NCI-H460 (cell line): ENCODE measurements at places on chromosomes 7 and 10.
A peak's percentile ranks its signal among the peaks of the same experiment; 100 is the strongest.

GRCh38 chr10:6473901-6474370 lies 106.1 kb downstream of the PRKCQ start:
- DNase-seq, result no peak

DNA sequence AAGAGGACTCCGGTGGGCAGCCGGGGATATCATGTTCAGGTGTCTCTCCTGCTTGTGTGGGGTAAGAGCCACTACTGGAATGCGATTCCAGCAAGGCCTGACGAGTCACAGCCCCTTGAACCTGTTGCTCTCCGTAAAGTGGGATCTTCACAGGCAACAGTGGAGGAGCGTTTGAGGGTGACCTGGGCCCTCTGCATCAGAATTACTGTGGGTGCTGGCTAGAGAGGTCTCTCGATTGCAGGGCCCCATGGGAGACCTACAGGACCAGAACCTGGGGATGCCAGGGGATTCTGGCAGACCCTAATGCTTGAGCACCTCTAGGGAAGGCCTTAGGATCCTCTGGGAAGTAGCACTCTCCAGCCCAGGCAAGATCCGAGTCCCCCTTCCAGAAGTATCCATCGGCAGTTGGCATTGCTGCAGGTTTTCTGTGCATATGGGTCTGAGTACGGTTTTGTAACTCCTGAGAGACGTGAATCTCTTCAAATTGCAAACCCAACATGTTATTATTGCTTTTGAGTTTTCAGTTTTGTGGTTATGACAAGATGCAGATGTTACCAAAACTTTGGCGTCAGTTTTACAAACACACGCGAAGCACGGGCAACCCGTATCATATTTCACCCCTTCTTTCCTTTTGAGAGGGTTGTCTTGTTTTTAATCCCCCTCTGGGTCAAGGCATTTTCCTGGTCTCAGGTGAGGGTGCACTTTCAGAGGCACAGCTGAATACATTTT lies 4.6 kb downstream of the MGMT start:
- DNase-seq, result no peak

DNA sequence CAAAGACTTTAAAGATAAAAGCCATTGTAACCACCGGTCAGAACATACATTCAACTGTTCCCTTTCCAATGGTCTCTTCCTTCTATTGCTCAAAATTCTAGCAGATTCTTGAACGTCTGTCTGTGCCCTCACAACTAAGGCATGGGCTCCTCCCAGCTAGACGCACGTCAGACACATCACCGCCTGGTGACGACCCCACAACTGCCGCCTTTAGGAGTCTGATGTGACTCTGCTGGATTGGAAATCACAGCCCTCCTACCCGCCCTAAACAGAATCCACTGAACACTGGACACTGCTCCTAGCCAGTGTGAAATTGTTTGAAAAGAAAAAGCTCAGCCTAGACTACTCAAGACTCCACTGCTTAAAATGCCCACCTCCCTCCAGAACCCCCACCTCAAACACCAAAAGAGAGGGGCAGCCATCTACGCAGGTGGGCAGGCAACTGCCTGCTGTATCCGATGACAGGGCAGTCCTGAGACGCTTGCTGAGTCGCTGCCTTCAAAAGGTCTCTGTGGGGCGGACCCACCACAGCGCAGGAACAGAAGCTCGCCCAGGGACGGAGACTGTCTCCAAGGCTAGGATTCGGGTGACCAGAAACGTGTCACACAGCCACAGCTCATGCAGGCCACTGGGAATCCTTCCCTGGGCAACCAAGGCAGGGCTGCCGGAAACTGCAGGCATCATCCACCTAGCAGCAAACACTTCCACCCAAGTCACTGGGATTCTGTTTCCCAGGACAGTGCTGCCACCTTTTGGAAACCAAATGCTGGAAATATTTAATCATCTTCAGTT lies 34.7 kb downstream of the GSDME start:
- peak; percentile 16 for DNase-seq

DNA sequence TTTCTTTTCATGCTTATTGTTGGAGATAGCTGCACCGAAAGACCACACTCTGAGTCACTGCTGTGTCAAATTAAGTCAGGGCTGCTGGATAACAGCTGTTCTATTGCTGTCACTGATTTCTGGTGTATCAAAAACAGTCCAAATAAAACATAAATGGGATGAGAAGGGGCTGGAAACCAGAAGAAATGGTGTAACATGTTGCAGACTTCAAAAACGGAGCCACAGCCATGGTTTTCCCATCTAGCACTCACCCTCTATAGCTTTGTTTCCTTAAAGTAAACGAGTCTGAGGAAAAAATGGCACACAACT lies 103.3 kb upstream of the DIP2C start:
- no peak for DNase-seq

DNA sequence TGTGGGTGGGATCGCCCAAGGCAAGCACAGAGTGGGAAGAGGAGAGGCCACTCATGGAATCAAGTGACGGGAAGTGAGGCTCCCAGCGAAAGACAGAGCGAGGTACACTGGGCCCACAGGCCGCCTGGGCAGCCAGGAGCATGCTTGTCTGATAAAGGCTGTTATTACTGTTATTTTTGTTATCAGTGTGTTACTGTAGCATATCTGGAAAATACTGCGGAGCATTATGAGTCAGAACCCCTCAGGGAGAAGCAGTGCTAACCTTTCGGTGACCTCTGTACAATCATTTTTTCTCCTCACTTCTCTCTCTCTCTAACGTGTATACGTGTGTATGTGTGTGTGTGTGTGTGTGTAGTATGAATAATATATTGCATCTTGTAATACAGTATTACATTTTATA lies 3.8 kb upstream of the TCERG1L start:
- no peak for DNase-seq

DNA sequence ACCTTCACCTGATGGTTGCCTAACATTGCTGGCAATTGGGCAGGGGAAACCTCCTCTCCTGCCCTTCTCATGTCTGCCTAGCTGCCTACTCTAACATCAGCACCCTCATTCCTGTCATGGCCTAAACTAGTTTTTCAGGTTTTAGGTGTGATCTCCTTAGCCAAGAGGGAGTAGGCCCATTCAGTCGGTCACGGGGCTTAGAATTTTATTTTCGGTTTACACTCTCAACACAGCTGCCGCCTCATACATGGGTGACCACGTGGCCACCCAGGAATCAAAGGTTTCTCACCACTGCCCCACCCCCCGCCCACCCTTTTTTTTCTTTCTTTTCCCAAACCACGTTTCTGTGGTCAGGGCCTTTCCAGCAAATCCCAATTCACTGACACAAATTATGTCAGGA lies 97.2 kb downstream of the RALA start:
- DNase-seq, result no peak

DNA sequence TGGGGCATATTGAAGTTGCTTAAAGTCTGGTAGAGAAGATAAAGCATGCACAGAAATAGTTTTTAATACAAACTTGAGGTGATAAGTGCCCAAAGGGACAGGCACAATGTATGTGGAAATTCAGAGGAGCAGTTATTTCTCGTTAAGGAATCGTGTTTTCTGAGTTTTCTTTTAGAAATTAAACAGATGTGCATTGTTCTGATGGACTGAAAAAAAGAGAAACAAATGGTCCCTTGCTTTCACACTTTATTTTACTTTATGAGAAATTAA lies 45.6 kb downstream of the CNNM2 start:
- DNase-seq, result no peak

DNA sequence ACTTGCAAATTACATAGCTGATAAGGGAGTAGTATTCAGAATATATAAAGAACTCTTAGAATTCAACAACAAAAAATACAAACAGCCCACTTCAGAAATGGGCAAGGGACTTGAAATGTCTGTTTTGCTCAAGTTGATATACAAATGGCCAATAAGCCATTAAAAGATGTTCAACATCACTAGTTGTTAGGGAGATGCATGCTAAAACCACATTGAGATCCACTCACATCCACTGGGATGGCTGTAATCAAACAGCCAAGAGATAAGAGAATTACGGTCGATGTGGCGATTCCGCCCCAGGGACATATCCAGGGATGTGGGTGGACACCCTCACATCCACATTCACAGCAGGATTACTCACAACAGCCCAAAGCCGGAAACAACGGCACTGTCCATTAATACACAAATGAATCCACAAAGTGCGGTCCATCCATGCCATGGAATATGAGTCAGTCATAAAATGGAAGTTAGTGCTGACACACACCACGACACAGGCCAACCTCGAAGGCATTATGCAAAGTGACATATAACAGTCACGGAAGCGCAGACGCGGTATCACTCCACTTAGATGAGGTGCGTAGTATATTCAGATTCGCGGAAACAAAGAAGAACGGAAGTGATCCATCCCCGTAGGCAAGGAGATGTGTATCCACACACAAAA lies 227.8 kb downstream of the DNAJB6 start:
- peak; percentile 1 for DNase-seq

DNA sequence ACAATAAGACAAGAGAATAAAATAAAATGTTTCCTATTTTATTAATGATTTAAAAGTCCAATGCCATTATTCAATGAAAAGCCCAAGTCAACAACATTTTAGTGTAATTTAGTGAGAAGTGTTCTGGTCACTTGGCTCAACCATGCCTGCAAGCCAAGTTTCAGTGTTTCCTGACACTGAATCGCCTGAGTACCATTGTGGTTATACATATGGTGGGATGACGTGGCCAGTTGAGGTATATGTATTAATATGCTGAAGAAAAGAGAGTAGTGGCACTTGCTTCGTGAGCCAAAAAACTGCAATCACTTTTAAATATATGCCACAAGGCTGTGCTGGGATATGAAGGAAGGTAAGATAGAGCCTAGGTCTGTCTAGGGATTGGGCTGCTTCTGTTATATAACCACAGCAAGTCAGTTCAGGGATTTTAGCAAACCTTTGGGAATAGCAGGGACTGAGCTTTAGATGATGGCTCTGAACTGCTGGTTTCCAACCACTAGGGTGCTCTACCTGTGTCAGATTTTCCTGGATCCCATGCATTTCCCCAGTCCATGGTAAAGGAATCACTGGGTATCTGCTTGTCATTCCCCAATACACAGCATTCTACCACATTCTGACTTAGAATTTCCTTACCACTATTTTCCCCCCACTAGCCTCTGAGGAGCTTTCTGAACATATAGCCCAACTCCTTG lies 214.0 kb upstream of the PRPS1L1 start:
- DNase-seq, result no peak

DNA sequence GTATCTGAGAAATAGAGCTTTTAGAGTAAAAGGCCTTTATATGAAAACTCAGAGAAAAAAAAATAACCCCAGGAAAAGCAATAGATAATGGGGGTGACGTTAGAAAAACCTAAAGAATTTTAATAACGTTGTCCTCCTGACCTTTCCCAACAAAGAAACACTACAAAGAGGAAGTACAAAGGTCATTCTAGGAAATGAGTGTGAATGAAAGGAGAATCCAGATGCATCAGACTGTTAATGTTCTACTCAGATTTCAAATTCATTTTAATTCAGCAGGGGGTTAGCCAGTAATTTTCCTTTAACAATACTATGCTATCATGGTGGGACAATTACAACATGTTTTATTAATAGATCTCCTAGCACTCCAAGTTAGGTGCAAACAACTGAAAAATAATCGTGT lies 73.8 kb upstream of the CDK1 start:
- peak; percentile 16 for DNase-seq

DNA sequence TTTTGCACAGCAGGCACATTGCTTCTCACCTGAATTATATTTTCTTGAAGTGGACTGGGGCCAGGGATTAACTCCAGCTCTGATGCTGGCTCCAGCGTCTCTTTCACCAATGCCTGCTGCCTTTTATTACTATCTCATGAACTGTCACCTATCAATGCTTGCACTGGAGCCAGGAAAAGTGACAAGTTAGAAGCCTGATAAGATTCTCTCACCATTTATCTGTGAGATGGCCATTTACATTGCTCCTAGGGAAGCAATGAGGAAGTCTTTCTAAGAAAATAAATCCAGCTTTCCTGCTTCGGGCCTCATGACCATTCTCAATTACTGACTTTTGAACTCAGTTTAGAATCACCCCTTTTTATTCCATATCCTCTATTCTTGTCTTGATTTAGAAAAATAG lies 48.5 kb upstream of the LRRTM3 start:
- DNase-seq, result no peak

DNA sequence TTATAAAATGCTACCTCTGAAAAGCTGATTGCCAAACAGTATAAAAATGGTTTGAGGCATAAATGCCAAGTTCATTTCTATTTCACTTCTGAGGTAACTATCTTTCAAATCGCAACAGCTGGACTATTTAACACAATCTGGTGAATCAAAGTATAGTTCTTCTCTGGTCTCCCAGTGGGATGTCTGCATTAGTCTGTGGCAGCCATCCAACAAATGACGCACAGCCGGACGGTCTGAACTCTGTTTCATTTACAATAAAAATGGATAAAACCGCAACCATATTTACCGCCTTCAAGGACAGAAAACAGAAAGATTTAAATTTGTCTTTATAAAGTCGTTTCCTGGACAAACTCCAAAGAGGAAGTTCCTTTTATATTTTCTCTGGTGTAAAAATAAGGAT lies 41.9 kb downstream of the ENO4 start:
- DNase-seq, result no peak
